Suprapubic skin (tissue), 4 donors: ENCODE measurements at places on chromosomes 5 and 9.

- no peaks in the 10 kb centered on the region for H3K36me3 ChIP-seq
- no peak for DNase-seq
- H3K27me3 ChIP-seq, result no peaks in the 10 kb centered on the region
- no peak overlapping the region for H3K27ac ChIP-seq
Observed at GRCh38 chr9:70465904-70466303, 51.4 kb upstream of the KLF9 start.

GRCh38 chr5:53991942-53992341, 318.4 kb downstream of the ARL15 start:
- H3K27me3 ChIP-seq, result no peaks in the 10 kb centered on the region
- no peak for DNase-seq
- no peak overlapping the region for H3K4me3 ChIP-seq
- no peaks in the 10 kb centered on the region for H3K36me3 ChIP-seq
- no peak overlapping the region for H3K27ac ChIP-seq

DNA sequence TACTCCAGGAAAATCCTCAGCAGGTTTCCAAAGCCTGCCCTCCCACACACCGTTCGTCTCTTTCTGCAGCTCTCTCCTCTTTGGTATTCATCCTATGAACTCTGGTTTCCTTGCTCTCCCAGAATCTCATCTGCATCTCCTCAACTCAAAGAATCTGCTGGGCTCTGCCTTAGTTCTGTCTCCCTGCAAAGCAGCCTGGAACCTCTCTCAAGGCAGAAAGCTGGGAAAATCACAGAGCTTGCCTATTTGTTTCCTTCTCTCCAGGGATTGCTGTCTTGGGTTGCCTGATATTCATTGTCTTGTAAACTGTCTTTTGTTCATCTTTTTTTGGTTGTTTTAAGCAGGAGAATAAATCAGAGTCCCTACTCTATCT, 5.3 kb upstream of the ERAP2 start:
- no peak overlapping the region for H3K4me3 ChIP-seq
- H3K27ac ChIP-seq, result no peak overlapping the region
- DNase-seq, result no peak
- H3K27me3 ChIP-seq, result no peaks in the 10 kb centered on the region
- H3K36me3 ChIP-seq, result no peaks in the 10 kb centered on the region
- H3K4me1 ChIP-seq, result peaks cover 6% of the 10 kb centered on the region

GRCh38 chr9:137813167-137813566, 64.4 kb upstream of the CACNA1B start:
- peaks cover 8% of the 10 kb centered on the region for H3K4me1 ChIP-seq
- no peak overlapping the region for H3K27ac ChIP-seq
- H3K4me3 ChIP-seq, result no peak overlapping the region
- H3K27me3 ChIP-seq, result no peaks in the 10 kb centered on the region
- H3K36me3 ChIP-seq, result peaks cover 83% of the 10 kb centered on the region
- DNase-seq, result no peak

DNA sequence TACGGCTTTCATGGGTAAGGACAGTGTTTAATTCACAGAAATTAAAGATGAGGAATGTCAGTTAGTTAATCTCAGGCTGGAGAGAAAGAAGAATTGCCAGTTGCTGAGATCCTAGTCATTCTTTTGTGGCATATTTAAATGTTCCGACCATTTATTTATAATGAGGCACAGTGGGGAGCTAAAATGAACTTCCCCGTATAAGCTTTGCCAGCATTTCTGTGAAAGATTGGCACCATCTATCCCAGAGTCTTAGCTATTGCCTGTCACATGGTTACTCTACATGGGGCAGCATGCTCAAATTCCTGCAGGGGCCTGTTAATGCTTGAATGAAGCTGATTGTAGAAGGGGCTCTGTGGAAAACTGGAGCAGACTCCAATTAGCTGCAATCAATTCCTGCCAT, 314.1 kb downstream of the PRELID2 start:
- DNase-seq, result no peak
- no peak overlapping the region for H3K4me3 ChIP-seq
- no peaks in the 10 kb centered on the region for H3K36me3 ChIP-seq
- H3K27ac ChIP-seq, result no peak overlapping the region
- no peaks in the 10 kb centered on the region for H3K27me3 ChIP-seq

DNA sequence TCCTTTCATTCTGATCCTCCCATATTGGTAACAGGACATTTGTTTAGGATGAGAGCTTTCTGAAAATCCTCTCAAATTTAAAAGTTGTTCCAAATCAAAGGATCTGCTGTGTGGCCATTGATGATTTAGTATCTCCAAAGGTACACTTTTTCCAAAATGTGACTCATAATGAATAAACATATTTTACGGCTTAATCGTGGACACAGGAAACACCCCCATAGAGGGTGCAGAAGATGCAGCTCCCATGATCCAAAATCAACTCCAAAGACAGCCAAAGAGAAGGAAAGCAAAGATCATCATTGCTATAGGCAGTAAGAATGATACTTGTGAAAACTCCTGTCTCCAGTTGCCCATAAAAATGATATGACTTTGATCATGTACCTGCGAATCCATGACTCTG, 239.7 kb downstream of the PIK3R1 start:
- H3K27ac ChIP-seq, result no peak overlapping the region
- DNase-seq, result no peak
- no peaks in the 10 kb centered on the region for H3K27me3 ChIP-seq
- no peak overlapping the region for H3K4me3 ChIP-seq

DNA sequence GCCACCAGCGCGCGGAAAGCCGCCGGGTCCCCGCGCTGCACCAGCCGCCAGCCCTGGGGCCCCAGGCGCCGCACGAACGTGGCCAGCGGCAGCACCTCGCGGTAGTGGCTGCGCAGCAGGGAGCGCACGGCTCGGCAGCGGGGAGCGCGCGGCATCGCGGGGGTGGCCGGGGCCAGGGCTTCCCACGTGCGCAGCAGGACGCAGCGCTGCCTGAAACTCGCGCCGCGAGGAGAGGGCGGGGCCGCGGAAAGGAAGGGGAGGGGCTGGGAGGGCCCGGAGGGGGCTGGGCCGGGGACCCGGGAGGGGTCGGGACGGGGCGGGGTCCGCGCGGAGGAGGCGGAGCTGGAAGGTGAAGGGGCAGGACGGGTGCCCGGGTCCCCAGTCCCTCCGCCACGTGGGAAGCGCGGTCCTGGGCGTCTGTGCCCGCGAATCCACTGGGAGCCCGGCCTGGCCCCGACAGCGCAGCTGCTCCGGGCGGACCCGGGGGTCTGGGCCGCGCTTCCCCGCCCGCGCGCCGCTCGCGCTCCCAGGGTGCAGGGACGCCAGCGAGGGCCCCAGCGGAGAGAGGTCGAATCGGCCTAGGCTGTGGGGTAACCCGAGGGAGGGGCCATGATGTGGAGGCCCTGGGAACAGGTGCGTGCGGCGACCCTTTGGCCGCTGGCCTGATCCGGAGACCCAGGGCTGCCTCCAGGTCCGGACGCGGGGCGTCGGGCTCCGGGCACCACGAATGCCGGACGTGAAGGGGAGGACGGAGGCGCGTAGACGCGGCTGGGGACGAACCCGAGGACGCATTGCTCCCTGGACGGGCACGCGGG, at the start of gene TERT:
Gene TERT (minus strand): TSS at position 234 of the 815 bp plus-strand sequence. CDS start 79 bp downstream, at position 155.
- H3K4me3 ChIP-seq, result peak within 1 kb of the TSS; percentile 23
- H3K27ac ChIP-seq, result no peak within 1 kb of the TSS
- H3K4me1 ChIP-seq, result peaks cover 17% of the 10 kb centered on the region
